ENCODE measurements at places on chromosomes 11 and 22.

- DNase-seq = no peak
Measured at GRCh38 chr11:46450846-46451477, 59.4 kb upstream of the CHRM4 start.

DNA sequence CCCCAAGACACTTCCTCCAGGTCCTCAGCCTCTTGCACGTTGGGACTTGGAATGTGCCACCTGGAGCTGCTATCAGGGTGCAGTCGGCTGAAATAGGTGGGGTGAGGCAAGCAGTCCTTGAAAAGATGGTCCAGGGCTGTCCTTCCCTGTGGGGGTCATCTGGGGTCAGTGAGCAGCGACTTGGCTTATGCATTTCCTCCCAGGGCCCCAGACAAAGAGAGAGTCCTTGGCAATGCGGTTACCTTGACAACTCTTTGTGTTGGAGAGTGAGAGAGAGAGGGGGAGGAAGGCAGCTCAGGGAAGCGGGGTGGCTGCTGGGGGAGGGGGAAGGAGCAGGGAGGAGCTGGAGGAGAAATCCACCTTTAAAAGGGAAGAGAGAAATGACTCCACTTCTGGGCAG is 93.8 kb downstream of the MIAT start:
- no peak for DNase-seq

DNA sequence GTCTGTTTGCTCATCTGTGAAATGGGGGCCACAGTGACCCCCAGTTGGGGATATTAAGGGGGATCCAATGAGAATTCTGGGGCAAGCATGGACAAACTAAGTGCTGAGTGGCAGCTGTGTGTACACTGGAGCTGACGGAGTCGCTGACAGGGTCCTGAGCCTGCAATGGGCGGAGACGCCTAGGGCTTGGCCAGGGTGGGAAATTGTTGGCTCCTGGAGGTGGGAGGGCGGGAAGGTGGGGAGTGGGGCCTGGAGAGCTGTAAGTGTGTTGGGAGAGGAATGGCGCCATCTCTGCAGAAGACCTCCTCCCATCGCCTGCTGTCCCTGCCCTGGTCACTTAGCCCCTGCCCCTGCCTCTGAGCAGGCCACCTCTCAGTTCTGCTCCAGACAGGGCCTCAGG is 7.3 kb downstream of the CACNA1I start:
- DNase-seq = no peak

GRCh38 chr22:25332386-25332785 is 112.9 kb downstream of the CRYBB2 start:
- no peak for DNase-seq

DNA sequence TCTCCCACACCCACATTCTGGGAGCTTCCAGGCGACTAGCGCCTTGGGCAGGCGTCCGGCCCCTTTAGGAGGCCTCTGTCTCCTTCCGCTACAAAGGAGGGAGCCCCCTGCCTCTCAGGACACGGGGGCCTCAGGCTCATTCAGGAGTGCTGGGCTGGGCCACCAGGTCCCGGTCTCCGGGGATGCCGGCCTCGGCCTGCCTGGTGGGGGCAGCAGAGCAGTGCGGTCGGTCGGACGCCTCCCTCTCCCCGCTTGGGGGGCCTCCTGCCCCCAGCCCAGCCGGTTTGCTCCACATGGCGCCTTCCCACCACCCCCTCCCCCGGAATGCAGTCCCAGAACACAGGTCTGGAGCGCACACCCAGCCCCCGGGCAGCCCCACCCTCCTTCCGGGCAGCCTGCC is 21.9 kb downstream of the MRPL23 start:
- no peak for DNase-seq

DNA sequence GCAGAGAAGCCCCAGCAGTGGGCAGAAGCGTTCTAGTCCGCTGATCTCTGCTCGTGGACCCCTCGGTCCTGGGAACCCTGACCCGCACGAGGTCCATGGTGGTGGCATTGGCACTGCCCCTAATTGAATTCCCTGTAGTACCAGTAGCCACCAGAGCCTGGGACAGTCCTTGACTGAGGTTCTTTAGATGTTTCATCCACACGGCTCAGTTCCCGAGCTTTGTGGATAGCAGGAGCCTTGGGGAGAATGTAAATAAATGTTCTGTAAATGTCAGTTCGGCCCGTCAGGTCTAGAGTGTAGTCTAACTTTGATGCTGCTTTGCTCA is 39.4 kb upstream of the SEPTIN5 start:
- no peak for DNase-seq

All from stimulated activated CD8-positive, alpha-beta memory T cell treated with anti-CD3 and anti-CD28 coated beads, Interleukin-12 subunit alpha, Interleukin-12 subunit beta, amount 100 ng/mL, for 1 hour (primary cell).